ENCODE measurements at places on chromosomes 11 and 22.

- no peak for DNase-seq
Observed at GRCh38 chr11:86183694-86184093, 60.9 kb upstream of the EED start.

GRCh38 chr11:64745189-64745520 lies 1.2 kb upstream of the RASGRP2 start:
- DNase-seq = peak; percentile 44

DNA sequence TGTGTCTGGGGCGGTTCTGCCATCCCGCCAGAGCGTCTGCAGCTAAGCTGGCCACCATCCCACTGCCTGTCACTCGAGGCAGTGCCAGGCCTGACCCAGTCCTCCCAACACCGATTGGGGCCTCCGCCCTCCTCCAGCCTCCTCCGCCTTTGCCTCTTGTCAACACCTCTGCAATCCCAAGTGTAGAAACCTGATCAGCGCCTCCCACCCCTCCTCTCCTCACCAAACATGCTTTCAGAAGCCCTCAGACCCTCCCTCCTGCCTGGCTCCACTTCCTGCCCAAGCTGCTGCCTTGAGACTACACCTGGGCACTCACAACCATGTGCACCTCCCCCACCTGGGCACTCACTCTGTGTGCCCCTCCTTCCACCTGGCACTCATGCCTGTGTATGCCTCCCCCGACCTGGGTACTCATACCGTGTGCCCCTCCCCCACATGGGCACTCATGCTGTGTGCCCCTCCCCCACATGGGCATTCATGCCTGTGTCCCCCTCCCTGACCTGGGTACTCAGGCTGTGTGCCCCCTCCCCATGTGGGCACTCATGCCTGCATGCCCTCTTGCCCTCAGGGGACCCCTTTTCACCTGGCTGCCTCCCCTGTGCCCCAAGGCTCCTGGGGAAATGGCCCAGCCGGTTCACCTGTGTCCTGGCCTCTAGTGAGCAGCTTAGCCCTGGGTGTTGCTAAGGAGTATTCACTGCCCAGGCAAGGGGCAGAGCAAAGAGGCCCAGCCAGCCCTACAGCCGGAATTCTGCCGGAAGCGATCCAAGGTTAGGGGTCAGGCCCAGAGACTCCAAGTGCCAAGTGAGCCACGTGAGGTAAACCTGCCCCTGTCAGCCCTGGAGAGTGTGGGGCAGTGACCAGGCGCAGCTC lies 5.5 kb upstream of the IFITM10 start:
- no peak for DNase-seq

GRCh38 chr22:31614781-31615490 lies 47.1 kb downstream of the PISD start:
- no peak for DNase-seq

GRCh38 chr11:114832532-114833125 lies 154.3 kb downstream of the NXPE2 start:
- no peak for DNase-seq

GRCh38 chr11:128733440-128734102 lies 39.7 kb downstream of the FLI1 start:
- DNase-seq = no peak

DNA sequence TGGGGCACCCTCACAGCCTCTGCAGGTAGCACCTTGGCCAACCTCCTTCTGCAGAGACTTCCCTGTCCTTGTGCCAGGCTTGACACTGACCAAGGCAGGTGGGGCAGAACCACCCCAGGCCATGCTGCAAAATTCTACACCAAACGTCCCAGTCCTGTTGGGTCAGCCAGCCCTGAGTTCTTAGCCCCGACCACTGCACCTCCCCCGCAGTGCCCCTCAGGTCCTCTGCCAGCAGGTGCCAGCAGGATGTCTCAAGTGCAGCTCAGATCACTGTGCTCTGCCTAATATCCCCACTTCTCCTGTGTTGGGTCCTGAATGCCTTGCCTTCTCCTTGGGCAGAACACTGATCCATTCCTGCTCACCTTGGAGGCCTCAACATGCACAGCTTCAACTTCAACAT lies 999.7 kb downstream of the TBC1D22A start:
- no peak for DNase-seq

Measured in activated CD8-positive, alpha-beta memory T cell treated with anti-CD3 and anti-CD28 coated beads for 4 hours (primary cell).